H1 (cell line): ENCODE measurements at places on chromosomes 3 and 15. TPM values are rescaled to one million over a fixed set of nuclear protein-coding genes. Genes with fewer than 3 reads are reported as not detected.

Gene OR5K2
- not detected in 2 replicates for polyA plus RNA-seq

Gene EPB42
- not detected in 2 replicates for polyA plus RNA-seq

Gene SLC51B
- polyA plus RNA-seq, result not detected in 2 replicates

Gene RPL32
- polyA plus RNA-seq, result 995 and 1,443 TPM in 2 replicates

Gene EHD4
- 17.5 and 19.8 TPM in 2 replicates for polyA plus RNA-seq

Gene NEK11
- 0.28 and 0.60 TPM in 2 replicates for polyA plus RNA-seq

DNA sequence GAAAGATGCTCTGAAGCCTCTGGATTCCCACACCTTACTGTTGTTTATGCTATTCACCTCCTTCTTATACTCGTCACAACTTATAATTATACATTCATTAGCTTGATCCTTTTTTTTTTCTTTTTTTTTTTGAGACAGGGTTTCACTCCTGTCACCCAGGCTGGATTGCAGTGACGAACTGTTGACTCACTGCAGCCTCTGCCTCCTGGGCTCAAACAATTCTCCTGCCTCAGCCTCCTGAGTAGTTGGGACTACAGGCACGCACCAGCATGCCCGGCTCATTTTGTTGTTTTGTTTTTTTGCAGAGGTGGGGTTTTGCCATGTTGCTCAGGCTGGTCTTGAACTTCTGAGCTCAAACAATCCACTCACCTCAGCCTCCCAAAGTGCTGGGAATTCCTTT lies 143.6 kb downstream of the PLCL2 start:
- no peak for DNase-seq
- H3K4me1 ChIP-seq, result no peaks in the 10 kb centered on the region
- H3K27ac ChIP-seq, result no peak overlapping the region
- no peaks in the 10 kb centered on the region for H3K36me3 ChIP-seq
- H3K27me3 ChIP-seq, result no peaks in the 10 kb centered on the region

DNA sequence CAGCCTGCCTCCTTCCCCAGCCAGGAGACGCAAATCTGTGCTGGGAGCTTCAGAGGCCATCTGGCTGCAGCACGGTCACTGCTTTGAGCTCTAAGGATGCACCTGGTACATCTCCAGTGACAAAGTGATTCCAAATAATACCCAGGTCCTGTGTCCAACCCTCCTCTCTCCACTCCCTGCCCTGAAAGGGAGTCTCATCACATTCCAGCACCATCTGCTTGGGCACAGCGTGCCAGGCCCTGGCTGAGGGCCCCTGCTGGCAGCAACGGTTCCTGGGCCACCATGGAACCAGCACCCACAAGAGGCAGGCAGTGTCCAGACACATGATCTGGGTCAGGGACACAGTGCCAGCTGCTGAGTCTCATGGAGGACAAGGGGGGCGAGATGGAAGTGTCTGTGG lies 81.3 kb downstream of the MTHFS start:
- no peaks in the 10 kb centered on the region for H3K36me3 ChIP-seq
- no peak for DNase-seq

DNA sequence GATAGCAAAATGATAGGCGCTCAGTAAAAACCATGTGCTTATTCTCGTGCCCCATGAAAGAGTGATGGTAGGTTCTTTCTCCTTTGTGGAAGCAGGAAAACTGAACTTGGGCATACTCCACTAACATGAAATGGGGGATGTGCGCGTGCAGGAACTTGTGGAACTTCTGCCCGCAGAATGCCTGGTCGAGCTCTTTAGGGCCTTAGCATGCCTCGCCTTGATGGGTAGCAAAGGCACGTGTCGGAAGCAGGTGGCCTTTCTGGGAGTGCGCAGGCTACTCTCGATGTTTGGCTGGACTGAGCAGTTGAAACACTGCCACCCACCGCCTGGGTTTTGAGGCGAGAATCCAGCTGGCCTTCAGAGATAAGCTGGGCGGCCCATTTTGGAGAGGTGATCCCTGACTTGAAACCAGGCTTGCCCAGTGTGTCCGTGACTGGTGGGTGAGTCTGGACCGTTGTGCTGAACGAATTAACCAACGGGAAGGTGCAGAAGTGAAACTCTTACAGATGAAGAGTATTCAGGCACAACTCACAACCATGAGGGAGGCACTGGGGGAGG lies 842 bp downstream of the PCCB start:
- peaks cover under 1% of the 10 kb centered on the region for H3K36me3 ChIP-seq
- peak overlapping the region; percentile 90 for H3K4me3 ChIP-seq
- peak; percentile 10 for DNase-seq

DNA sequence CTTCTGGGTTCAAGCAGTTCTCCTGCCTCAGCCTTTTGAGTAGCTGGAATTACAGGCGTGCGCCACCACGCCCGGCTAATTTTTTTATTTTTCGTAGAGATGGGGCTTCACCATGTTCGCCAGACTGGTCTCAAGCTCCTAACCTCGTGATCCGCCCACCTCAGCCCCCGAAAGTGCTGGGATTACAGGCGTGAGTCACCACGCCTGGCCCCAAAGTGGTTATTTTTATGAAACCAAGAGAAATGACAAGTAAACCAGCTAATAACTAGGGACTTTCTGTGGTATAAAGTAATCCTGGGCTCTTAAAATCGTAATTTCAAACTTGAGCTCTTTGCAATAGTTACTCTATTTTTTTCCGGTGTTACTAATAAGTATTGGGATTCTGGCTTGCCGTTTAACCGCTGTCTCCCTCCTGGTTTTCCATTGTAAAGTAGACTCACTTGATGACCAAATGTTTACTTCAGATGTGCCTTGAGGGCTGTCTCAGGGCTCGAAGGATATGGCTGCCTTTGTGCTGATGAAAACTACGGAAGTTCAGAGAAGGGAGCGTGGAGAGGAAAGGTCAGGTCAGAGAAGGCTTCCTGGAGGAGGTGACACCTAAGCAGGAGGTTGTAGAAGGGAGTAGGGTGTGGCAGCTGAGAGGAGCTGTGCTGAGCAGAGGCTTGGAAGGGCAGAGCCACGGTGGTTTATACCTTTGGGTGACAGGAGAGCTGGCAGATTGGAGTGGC lies 4.2 kb downstream of the ZSCAN2 start:
- peaks cover 28% of the 10 kb centered on the region for H3K4me1 ChIP-seq
- DNase-seq, result no peak
- H3K36me3 ChIP-seq, result no peaks in the 10 kb centered on the region
- no peaks in the 10 kb centered on the region for H3K27me3 ChIP-seq
- no peak overlapping the region; the same call in 1 of the 2 replicates for H3K27ac ChIP-seq

- no peaks in the 10 kb centered on the region for H3K27me3 ChIP-seq
- H3K36me3 ChIP-seq, result no peaks in the 10 kb centered on the region
- no peak for DNase-seq
- no peak overlapping the region for H3K27ac ChIP-seq
Measured at GRCh38 chr3:169252535-169252934, 411.0 kb downstream of the MECOM start.

DNA sequence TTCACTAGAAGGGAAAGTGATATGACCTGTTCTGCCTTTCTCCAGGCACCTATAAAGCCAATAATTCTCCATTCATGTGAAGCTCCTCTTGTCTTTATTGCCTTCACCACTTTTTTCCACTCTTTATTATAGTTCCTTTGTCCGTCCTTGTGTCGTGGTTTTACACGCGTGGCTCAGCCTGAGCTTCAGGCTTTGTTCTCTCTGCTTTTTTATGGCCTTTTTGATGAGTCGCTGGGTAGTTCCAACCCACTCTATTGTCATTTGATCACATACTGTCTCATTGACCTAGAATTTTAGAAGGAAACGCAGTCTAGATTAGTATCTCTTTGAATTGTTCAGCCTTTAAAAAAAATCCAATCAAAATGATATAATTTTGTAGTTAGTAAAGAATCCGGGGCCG lies 403.2 kb downstream of the PTPRG start:
- H3K4me1 ChIP-seq, result peaks cover 2% of the 10 kb centered on the region; the same call in 1 of the 2 replicates
- H3K27me3 ChIP-seq, result no peaks in the 10 kb centered on the region
- H3K36me3 ChIP-seq, result no peaks in the 10 kb centered on the region
- H3K27ac ChIP-seq, result no peak overlapping the region

GRCh38 chr15:52649686-52650085 lies 29.5 kb downstream of the ATOSA start:
- H3K36me3 ChIP-seq, result no peaks in the 10 kb centered on the region
- 0 out of 2 replicates have a peak, but pooled peaks cover 2% of the 10 kb centered on the region for H3K4me1 ChIP-seq
- H3K27me3 ChIP-seq, result no peaks in the 10 kb centered on the region

GRCh38 chr3:32432045-32432710 lies 40.5 kb downstream of the CMTM7 start:
- H3K36me3 ChIP-seq, result no peaks in the 10 kb centered on the region
- H3K4me3 ChIP-seq, result no peak overlapping the region
- H3K27me3 ChIP-seq, result no peaks in the 10 kb centered on the region
- 0 out of 2 replicates have a peak, but pooled peaks cover 3% of the 10 kb centered on the region for H3K4me1 ChIP-seq
- no peak overlapping the region for H3K27ac ChIP-seq

DNA sequence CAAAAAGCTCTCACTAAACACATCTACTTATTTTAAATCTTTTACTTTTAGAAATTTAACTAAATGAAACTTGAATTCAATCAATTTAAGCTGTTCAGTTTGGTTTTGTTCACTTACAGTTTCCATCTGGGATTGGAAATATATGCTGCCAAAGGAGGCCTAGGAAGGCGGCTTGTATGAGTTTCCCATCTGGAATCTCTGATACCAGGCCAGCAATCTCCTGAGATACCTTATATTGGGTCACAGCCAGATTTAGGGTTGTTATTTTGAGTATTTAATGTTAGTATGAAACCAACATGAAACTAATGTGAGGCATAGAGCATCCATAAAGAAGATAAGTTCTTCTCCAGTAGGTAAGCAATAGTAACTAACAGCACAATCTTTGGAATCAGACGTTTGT lies 94.6 kb downstream of the GMNC start:
- no peaks in the 10 kb centered on the region for H3K36me3 ChIP-seq
- H3K4me3 ChIP-seq, result no peak overlapping the region
- no peak overlapping the region for H3K27ac ChIP-seq
- H3K27me3 ChIP-seq, result no peaks in the 10 kb centered on the region
- H3K4me1 ChIP-seq, result no peaks in the 10 kb centered on the region

DNA sequence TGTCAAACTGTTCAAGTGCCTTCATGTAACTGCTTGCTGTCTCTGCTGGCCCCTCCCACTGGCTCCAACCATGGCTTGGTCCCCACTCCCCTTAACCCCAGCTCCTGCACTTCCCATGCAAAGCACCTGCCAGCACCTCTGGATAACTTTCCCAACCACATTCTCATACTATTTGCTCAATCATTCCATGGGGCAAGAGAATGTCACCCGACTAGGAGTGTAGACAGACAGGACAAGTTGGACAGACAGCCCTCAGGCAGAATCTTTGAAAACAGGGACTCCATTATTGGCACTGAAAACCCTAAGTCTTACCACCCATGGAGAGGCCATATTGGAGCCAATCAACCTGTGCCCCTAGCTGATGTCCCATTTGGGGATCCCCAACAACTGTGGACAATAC lies 246.5 kb downstream of the RPLP1 start:
- H3K27me3 ChIP-seq, result peaks cover 2% of the 10 kb centered on the region
- H3K4me3 ChIP-seq, result no peak overlapping the region
- DNase-seq, result no peak
- H3K36me3 ChIP-seq, result no peaks in the 10 kb centered on the region
- no peak overlapping the region for H3K27ac ChIP-seq

DNA sequence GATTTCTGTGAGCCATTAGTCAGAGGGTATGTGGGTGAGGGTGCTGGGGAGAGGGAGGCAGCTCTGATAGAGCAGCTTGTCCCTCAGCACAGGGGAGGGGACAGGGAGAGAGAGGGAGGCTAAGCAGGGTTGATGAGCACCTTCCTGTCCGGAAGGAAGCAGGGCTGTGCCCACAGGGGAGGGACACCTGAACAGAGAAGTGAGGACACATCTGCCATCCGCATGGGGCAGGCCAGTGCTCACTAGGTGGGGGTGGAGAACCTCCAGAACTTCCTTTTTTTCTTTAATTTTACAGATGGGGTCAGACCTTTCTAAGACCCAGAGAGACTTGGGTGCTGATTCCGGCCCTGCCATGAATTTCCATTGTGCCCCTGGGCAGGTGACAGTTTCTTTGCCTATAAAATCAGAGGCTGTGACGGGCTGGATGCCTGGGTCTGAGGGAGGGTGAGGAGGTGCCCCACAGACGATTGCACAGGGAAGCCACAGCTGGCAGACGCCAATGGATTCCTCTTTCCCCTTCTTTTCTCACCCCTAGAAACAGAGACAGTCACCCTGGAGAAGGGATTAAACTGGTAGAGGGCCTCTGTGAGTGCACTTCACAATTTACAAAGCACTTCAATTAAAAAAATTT lies 4.1 kb upstream of the TGM5 start:
- no peak for DNase-seq
- no peak overlapping the region for H3K27ac ChIP-seq
- H3K4me3 ChIP-seq, result no peak overlapping the region
- H3K36me3 ChIP-seq, result no peaks in the 10 kb centered on the region
- no peaks in the 10 kb centered on the region for H3K4me1 ChIP-seq
- no peaks in the 10 kb centered on the region for H3K27me3 ChIP-seq

DNA sequence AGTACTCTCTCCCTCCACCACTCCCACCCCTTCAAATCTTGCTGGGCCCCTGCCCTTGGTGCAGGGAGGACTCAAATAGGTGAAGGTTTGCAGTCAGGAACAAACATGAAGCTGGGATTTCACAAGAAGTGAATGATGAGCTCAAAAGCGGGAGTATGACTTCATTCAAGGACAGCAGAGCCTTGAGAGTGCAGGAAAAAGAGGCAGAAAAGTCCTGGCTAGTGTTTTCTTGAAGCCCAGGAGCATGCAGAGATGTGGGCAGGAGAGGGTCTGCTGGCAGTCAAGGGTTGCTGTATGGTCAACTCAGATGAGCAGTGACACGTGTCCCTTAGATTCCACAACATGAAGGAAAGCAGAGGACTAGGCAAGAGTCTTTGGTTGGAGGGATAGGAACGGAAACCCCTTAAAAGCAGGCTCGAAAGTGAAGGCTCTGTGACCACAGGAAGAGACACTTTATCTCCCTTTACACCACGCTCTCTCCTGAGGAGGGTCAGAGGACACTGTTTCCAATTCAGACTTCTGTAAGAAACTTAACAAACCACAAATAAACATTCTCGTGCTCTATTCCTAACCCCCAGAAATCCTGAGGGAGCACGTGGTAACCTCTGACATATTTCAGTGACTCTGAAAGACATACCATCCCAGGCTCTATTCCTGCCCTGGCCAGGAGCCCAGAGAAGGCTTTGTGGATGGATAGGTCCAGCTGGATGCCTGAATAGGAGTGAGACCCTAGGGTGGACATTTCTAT lies 168.0 kb upstream of the NDN start:
- no peak overlapping the region for H3K4me3 ChIP-seq
- no peak for DNase-seq
- H3K27me3 ChIP-seq, result no peaks in the 10 kb centered on the region; the same call in 1 of the 2 replicates
- no peaks in the 10 kb centered on the region for H3K4me1 ChIP-seq

GRCh38 chr15:39156166-39156565 lies 424.7 kb upstream of the THBS1 start:
- H3K36me3 ChIP-seq, result no peaks in the 10 kb centered on the region
- no peak overlapping the region for H3K27ac ChIP-seq
- H3K4me3 ChIP-seq, result no peak overlapping the region

GRCh38 chr3:170670504-170670903 lies 84.6 kb upstream of the SLC7A14 start:
- no peaks in the 10 kb centered on the region for H3K36me3 ChIP-seq
- H3K4me1 ChIP-seq, result no peaks in the 10 kb centered on the region
- no peaks in the 10 kb centered on the region for H3K27me3 ChIP-seq

- H3K27me3 ChIP-seq, result no peaks in the 10 kb centered on the region
- no peaks in the 10 kb centered on the region; the same call in 1 of the 2 replicates for H3K36me3 ChIP-seq
Measured at GRCh38 chr3:120506076-120506827, 55.5 kb upstream of the FSTL1 start.
